ENCODE measurements at places on chromosomes 5 and 9.

- no peak for DNase-seq
These were observed 94.3 kb downstream of the IRX2 start for GRCh38 chr5:2657151-2657550.

- no peak for DNase-seq
These were observed 36.4 kb downstream of the GGTA1 start for GRCh38 chr9:121463026-121463807.

DNA sequence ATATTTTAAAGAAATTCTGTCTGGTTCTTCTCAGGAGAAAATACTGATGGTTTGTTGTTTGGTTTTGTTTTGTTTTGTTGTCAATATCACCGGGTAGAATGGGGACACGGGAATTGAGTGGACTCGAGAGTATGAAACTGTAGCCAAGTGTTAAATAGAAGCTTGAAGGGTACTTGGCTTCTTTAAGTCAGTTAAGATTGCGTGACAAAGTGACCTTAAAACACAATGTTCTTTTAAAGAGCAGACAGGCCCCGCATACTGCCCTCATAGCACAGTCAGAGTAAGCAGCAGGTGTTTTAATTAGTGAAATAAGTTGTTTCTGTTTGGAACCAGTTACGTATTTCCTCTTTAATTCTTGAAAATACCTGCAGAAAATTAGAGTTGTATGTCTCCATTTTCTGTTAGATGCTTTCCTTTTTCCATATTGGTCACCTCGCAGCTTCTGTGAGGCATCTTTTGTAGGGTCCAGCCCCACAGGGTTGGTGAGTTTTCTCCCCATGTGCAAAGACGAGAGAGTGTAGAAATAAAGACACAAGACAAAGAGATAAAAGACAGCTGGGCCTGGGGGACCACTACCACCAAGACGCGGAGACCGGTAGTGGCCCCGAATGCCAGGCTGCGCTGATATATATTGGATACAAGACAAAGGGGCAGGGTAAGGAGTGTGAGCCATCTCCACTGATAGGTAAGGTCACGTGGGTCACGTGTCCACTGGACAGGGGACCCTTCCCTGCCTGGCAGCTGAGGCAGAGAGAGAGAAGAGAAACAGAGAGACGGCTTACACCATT is 9.6 kb downstream of the TRIP13 start:
- no peak for DNase-seq

- no peak for DNase-seq
These were observed 200.0 kb upstream of the S1PR3 start for GRCh38 chr9:88791105-88791805.

GRCh38 chr5:170537451-170538095 is 33.8 kb downstream of the KCNIP1 start:
- no peak for DNase-seq

DNA sequence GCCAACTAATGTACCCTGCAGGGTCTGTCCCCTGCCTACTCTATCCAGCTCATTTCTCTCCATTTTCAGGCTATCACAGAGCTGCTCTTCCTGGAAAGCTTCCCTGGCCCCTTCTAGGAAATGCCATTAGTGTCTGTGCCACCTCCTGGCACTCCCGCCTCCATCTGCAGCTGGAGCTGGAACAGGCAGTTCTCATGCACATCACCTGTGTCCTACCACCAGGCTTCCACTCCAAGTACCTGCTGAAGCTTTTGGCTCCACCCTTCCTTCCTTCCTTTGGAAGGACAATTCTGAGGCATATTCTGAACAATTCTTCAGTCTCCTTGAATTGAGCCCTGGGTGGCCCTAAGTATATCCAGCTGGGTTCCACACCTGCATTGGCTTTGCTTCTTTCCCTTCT is 156.2 kb upstream of the ZNF618 start:
- no peak for DNase-seq

GRCh38 chr5:116467465-116467843 is 107.2 kb downstream of the SEMA6A start:
- no peak for DNase-seq

DNA sequence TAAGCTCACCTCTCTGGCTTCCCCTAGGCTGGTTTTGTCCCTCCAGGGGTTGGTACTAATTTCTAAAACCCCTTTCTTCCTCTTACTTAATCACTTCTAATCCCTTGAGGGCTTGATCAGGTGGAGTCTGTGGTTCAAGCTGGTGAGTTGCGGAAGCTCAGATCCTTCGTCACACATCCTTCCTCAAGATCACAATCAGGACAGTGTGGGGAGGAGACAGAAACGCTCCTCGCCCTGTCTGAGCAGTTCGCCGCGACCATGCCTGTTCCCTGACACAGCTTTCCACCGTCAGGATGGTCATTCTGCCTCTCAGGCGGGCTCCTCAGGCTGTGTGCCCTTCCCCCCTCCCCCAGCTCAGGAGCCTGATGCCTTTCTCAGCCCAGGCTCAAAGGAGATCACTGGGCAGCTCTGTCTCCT is 24.3 kb downstream of the CPLX2 start:
- peak; percentile 54 for DNase-seq

- DNase-seq, result no peak
These were observed 536.5 kb upstream of the ZNF462 start for GRCh38 chr9:106326493-106326892.

DNA sequence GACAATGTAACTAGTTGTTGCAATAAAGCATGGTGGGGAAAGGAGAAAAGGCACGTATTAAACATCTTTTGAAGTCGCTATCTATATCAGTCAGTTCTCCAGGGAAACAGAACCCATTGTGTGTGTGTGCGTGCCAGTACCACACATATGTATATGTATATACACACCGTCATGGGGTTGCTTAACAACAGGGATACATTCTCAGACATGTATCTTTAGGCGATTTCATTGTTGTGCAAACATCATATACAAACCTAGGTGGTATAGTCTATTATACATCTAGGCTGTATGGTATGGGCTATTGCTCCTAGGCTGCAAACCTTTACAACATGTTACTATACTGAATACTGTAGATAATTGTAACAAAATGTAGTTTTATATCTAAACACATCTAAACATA is 2.3 kb downstream of the CDKN2B-AS1 start:
- no peak for DNase-seq

GRCh38 chr5:106858616-106859015 is 812.1 kb downstream of the EFNA5 start:
- DNase-seq, result no peak

GRCh38 chr5:138754699-138755057 is 1.5 kb downstream of the CTNNA1 start:
- DNase-seq, result no peak

GRCh38 chr5:160044967-160045366 is 36.0 kb downstream of the TTC1 start:
- DNase-seq, result no peak

- DNase-seq, result no peak
These were observed 101.1 kb downstream of the FGF18 start for GRCh38 chr5:171520300-171521174.

- no peak for DNase-seq
These were observed 123.9 kb downstream of the GHR start for GRCh38 chr5:42547141-42547540.

DNA sequence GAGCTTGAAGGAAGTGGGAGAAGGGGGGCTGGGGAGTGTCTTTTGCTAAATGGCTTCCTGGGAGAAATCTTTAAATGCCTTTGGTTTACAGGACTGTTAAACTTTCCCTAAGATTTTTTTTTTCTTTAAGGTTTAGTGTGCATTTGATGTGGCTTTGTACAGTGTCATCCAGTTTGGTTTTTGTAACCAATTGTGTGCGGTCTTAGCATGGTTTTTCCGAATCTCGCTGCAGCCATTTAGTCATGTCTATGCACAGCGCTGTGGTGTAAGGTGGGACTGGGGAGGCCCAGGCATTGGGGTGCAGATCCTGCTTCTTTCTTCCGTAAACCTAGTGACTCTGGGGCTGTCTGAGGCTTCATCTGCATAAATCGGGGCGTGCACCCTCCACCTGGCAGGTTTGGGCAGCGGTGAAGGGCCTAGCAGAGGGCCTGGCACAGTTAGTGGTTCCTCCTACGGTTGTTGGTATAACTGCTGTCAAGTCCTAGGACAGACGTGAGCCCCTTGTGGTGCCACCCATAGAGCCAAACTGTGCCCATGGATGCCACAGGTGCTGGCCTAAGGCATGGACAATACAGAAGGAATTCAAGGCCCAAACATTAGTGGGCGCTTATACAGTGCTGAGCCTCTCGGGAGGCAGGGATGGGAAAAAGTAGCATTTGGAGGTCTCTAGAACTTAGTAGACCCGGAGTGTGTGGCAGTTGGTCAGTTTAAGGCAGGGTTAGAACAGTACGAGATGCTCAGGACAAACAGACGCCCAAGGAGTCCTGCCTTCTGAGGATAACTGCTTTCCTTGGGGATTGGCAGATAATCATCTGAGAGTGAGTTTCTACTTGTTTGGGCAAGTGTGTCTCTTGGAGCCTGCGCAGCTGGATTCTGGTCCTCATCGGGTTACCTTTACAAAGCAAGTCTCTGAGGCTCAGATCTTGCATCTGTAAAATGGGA is 1.5 kb downstream of the PRRC2B start:
- peak; percentile 53 for DNase-seq

All from GM12891 (cell line).